ENCODE measurements at places on chromosomes 6 and 20.

GRCh38 chr20:46172455-46172854, 54.3 kb downstream of the CD40 start:
- DNase-seq: no peak

DNA sequence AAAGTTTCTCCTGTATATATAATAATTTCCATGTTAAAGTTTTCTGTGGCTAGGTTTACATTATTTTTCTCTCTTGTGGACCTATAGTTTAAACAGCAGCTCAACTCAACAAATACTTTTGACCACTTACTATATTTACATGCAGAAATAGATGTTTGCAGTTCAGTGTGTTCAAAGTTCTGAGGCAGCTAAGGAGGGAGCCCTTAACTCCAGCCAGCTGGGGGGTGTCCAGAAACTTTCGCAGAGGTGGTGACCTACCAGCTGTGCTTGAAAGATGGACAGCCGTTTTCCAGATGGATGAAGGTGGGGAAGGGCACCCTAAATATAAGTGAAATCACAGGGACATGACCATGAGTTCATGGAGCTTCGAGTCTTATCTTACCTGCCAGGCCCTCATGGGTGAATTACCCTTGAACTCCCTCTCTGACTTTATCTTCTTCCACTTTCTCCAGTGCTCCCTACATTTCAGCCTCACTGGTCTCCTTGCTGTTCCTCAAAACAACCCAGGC, 33.4 kb downstream of the DHX35 start:
- DNase-seq: no peak

DNA sequence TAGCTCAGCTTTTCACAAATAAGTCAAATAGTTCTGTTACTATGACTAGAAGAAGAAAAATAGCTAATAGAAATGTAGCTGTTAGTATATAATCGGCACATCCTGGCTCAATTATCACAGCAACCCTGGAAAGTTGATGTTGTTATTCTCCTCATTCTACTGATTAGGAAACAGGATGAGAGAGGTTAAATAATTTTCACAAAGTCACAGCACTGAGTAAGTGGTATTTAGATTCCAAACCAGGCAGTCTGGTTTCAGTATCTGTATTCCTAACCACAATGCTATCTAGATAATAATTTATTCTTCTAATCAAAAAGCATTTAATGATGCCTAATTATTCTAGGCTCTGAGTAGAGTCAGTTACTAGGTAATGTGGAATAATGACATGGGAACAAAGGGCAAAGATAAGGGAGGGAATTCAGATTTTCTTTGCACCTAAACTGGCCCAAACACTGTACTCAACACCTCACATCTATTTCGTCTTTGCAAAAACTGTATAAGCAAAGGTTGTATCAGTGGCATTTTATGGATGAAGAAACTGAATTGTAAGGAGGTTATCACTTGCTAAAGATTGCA, 51.3 kb downstream of the PDE7B start:
- no peak for DNase-seq

DNA sequence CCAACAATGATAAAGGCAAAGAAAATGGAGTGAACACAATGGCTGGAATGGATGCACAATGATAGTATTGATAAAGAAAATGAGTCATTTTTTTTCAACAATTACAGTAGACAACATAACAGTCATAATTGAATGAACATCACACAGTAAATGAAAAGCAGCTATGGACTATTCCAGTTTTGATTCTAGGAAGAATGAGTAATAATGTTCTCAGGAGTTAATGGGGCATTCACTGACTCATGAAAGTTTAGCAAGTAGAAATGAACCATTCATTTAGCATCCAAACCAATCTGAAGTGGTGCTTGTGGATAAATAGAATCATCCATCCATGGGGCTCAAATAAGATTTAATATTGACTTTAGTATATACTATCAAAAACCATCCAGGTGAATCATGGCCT, 1029.5 kb upstream of the GJE1 start:
- DNase-seq: no peak

DNA sequence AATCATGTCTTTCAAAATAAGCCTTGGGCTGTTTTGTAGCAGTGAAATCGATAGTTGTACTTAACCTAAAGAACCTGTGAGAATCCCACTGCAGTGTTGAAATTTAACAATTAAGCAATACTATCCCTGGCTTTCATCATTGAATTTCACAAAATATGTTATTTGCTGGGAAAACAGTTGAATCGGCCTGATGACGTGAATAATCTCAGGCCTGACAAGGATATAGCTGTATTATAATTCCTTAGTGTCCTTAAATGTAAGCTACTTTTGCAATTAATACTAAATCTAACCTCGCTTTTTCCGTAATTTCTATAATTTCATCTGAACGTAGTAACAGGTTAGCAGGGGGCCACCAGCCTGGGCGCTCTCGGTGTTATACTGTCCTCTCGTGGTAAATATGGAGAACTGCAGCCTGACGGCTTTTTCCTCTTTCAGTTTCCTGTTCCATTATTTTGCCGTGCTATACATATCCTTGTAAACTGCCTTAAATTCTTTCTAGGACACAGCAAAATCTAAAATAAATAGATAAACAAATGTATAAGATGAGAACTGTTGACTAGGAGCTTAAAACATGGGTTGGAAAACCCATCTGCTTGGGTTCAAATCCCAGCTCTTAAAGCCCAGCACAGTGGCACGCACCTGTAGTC, 24.0 kb downstream of the MTFR2 start:
- peak; percentile 13 for DNase-seq

GRCh38 chr6:44267252-44267651, 1.9 kb upstream of the NFKBIE start:
- DNase-seq: no peak

- no peak for DNase-seq
These were observed 786 bp downstream of the ADRM1 start for GRCh38 chr20:62303340-62304226.

DNA sequence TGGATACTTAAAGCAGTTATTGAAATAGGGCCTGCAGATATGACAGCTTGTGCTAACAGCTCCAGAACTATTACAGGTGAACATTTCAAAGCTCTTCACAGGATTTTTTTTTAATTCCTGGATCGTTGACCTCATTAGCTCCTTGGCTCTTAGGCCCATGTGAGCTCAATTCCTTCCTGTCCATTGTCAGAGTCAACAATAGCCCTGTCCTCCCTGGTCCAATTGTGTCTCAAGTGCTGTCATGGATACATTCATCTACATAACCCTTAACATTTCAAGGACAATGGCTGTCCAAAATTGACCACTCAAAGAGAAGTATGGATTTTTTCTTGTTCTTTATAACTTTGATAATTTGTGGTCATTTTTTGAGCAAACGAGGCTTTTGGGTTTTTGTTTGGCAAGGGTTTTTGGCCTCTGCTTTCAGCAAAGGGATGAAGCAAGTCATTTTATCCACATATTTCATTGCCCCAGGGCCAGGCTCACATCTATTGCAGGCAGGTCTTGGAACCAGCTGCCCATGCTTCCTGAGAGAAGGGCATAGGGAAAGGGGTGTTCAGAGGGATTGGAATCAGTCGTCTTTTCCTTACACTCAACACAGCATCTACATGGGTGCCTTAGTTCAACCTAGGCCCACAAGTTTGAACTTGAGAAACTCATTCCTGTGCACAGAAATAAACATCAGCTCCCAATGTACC, 282.1 kb downstream of the TPBG start:
- DNase-seq: no peak

DNA sequence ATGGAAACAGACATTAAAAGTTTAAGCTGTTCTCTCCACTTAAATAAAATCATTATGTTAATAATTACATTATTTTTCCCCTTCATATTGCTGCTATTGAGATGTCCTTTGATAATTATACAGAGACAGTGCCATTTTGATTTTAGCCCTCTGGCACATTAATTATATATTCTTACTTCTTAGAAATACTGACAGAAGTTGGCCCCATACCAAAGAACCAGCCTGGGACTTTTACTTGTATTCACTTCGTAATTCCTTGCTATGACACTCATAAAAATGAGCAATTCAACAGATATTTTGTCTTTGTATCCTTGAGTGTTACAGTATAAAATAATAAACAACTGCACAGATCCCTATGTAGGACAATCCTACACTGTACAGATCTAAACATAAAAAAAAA, 743.7 kb downstream of the TBC1D32 start:
- DNase-seq: no peak

- no peak for DNase-seq
These were observed 275.7 kb upstream of the STXBP5 start for GRCh38 chr6:146928503-146928902.

- DNase-seq: no peak
These were observed 53.2 kb downstream of the PDE7B start for GRCh38 chr6:135904666-135905065.

- DNase-seq: no peak
These were observed 5.5 kb upstream of the HDDC2 start for GRCh38 chr6:125307150-125307838.

DNA sequence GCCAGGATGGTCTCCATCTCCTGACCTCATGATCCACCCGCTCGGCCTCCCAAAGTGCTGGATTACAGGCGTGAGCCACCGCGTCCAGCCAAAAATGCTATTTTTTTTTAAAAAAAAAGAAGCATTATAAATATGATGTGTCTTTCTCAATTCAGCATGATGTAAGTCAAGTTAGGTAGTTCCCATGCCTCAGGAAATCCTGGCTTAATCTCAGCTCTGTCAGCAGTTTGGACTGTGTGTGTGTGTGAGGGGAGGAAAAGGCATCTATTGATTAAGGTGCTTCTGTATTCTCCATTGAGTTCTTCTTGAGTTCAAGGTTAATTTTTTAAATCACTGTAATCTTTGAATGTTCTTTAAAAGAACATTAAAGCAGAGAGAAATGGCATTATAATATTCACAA, 51.5 kb downstream of the GMDS start:
- no peak for DNase-seq

- no peak for DNase-seq
These were observed 300.2 kb downstream of the UTRN start for GRCh38 chr6:144585217-144585814.

DNA sequence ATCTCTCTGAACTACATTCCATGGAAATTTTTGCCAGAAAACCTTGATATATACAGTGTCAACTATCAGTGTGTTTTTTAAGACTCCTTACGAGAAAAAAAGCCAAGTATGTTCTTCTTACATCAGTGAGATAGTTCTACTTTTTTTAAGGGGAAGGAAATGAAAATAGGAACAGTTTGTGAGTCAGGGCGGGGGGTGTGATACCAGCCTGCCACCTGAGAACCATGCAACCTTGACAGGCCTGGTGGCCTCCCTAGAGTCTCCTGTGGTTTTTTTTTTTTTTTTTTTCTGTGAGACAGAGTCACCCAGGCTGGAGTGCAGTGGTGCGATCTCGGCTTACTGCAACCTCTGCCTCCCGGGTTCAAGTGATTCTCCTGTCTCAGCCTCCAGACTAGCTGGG, 96.3 kb upstream of the GCM1 start:
- no peak for DNase-seq

GRCh38 chr6:97626671-97627441, 343.8 kb upstream of the MMS22L start:
- no peak for DNase-seq

- no peak for DNase-seq
These were observed 29.3 kb downstream of the HSF2 start for GRCh38 chr6:122428781-122429180.

- DNase-seq: no peak
These were observed 172.4 kb upstream of the SASH1 start for GRCh38 chr6:148170286-148170685.

DNA sequence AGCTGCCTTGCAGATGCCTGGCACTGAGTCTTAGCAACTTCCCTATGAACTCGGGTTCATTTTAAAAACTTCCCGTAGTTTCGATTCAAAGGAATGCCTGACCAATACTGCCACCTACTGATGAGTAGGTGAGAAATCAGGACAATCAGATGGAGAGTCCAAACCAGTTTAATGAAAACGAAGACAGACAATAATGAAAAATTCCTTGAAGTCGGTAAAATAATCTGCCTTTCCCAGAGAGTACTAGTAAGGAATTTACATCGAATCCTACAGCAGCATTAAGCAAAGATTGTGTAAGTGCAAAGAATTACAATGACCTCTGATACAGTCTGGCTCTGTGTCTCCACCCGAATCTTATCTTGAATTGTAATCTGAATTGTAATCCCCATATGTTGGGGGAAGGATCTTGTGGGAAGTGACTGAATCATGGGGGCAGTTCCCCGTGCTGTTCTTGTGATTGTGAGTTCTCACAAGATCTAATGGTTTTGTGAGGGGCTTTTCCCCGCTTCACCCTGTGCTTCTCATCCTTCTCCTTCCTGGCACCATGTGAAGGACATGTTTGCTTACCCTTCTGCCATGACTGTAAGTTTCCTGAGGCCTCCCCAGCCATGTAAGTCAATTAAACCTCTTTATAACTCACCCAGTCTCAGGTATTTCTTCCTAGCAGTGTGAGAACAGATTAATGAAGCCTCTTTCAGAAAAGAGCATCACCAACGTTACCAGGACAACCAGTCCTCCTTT, 134.4 kb downstream of the ARHGAP18 start:
- DNase-seq: no peak

GRCh38 chr6:142872376-142872775, 72.6 kb downstream of the HIVEP2 start:
- DNase-seq: no peak

- DNase-seq: no peak
These were observed 78.3 kb downstream of the STXBP5 start for GRCh38 chr6:147282566-147282959.

- no peak for DNase-seq
These were observed 8.4 kb downstream of the LOC128125822 start for GRCh38 chr6:63580704-63580961.

DNA sequence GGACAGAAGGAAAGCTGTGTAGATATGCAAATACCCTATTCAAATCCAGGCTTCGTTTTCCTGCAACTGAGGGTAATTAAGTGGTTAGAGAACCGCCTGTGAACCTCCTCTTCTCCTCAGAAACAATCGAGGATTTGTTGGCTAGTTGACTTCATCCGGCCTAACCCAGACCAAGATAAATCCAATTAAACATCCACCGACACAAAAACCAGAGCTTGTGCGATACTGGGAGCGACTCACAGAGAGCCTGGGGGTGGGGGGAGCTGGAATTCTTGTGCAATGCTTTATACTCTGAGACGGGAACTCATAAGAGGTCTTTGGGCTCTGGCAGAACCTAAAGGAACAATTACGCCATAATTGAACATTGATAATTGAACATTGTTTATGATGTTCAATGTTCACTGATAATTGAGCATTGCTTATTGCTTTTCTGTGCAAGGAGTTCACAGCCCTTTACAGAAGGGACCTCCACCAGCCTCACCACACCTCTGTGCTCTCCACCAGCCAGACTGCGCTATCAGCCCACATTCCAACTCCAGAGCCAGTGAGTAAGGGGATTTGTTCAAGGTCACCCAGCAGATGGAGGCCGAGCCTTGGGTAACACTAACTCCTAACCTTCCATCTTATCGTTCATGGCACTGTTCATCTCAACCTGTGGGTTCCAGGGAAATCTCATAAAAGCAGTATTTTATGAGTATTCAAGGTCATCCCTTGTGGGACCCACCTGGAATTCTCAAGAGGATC, 429.6 kb upstream of the JARID2 start:
- no peak for DNase-seq

GRCh38 chr20:24744747-24745146, 204.3 kb upstream of the CST7 start:
- no peak for DNase-seq

GRCh38 chr6:149728499-149729234, 10.8 kb upstream of the LATS1 start:
- no peak for DNase-seq

- DNase-seq: no peak
These were observed 4.8 kb downstream of the SLC32A1 start for GRCh38 chr20:38728911-38729642.
